ENCODE measurements at places on chromosomes 12 and 14. TPM values are rescaled to one million over a fixed set of nuclear protein-coding genes. Genes with fewer than 3 reads are reported as not detected.

TCL1B gene
- total RNA-seq = not detected

LUM gene
- 18.5 TPM for total RNA-seq

SOCS2 gene
- 32.8 TPM for total RNA-seq

BTG1 gene
- total RNA-seq = 32.6 TPM

BHLHE41 gene
- 0.98 TPM for total RNA-seq

Data from NCI-H460 (cell line).